ENCODE measurements at places on chromosomes 2 and 18.

DNA sequence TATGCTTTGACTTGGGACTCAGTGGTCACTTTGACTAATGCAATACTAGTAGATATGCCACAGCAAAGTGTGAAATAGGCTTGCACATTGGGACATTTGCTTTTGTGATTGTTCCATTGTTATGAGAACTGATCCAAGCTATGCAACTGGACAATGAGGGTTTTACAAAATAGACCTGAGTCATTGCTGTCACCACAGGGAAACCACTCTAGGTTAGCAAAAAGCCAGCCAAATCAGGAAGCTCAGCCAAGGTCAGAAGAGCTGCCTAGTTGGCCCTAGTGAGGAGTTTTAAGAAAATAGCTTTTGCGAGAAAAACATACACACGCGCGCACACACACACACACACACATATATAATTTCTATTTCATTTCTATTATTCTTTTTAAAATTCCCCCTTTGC lies 452.4 kb upstream of the CDH7 start:
- no peak for DNase-seq

GRCh38 chr2:40127146-40127545 lies 324.7 kb downstream of the SLC8A1 start:
- no peak for DNase-seq

DNA sequence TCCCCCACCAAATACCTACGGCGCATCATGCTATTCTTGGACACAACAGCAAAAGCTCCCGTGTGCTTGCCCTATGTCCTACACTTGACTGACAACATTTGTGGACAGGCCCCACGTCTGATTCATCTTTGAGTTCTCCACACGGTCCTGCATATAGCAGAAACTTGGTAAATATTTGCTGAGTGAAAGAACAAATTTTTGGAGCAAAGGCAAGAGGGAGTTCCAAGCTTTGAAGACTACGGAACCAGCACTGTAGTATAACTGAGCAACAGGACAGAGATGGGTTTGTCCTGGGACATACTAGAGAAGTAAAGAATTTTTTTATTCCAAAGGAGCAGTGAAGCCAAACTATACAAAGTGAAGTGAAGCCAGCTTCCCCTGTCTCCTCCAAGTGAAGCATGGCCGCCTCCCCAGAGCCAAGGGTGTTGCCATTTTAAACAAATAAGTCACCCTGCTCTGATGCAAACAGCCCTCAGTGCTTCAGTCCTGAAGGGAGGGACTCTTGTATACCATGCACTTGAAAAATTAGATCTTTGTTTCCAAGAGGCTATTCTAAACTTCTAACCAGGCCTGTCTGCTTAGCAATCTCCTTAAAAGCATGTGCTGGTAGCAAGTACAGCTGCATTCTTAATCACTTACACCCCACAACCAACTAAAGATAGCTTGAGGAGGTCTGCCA lies 35.9 kb downstream of the SPRED2 start:
- DNase-seq: no peak

DNA sequence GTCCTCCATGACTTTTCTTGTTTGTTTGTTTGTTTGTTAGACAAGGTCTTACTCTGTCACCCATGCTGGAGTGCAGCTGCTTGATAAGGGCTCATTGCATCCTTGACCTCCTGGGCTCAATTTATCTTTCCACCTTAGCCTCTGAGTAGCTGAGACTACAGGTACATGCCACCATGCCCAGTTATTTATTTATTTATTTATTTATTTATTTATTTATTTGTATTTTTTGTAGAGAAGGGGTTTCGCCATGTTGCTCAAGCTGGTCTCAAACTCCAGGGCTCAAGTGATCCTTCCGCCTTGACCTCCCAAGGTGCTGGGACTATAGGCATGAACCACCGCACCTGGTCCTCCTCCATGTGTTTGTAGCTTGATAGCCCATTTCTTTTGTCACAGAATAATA lies 37.9 kb downstream of the NBEAL1 start:
- no peak for DNase-seq

- no peak for DNase-seq
Observed at GRCh38 chr2:101038455-101039255, 36.6 kb downstream of the RPL31 start.

DNA sequence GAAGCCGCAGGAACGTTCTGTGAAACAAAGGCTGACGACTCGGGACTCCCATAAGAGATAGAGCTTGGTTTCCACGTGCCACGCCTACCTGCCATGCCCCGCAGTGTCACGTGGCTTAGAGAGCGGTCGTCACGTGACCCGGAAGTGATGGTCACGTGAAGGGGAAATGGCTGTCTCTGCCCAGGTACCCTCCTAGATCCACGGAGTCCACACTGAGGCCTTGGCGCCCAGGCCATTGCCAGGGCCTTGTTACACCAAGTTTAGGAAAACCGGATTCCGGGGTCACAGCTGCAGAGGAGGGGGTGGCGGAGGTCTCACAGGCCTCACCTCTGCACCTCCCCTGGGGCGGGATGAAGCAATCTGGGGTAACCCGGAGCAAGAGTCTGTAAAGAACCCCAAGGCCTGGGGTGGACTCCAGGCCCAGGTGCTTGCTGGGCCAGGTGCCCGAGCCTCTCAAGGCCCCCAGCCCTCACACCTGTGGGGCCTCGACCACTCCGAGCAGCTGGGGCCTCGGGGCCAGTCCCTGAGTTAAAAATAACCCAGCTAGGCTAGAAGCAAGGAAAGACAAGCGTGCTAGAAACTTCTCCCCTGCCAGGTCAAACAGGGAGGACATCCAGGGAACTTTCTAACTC lies 113.5 kb upstream of the ZNF236 start:
- no peak for DNase-seq

DNA sequence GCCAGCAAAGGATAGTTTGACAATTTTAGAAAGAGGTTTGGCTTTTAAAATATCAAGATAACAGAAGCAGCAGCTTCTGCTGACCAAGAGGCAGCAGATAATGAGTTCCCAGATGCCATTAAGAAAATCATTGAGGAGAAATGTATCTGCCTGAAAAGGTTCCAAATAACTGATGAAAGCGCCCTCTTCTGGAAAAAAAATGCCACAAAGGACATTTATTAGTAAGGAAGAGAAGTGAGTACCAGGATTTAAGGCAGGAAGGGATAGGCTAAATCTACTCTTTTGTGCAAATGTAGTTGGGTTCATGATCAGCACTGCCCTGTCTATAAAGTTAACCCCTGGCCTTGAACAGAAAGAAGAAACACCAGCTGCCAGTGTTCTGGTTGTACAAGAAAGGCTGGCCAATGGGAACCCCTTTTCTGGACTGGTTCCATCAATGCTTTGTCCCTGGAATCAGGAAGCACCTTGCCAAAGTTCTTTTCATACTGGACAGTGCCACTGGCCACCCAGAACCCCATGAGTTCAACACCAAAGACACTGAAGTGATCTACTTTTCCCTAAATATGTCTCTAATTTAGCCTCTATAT lies 40.6 kb downstream of the DHX57 start:
- DNase-seq: no peak

DNA sequence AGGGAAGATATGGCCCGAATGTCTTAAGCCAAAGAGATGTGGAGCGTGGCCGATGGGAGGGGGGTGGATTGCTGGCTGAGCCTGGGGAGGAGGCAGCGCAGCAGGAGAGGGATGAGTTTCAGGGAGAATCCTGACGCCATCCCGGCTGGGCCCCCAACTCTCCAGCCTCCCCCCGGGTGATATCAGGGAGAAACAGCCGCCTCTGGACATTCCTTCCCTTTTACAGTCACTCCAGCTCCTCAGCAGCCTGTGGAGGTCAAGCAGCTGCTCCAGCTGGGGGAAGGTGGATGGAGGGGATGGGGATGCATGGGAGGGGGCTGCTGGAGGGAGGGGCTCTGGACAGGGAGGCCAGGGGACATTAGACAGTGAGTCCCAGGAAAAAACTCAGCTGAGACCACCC lies 9.5 kb upstream of the DES start:
- no peak for DNase-seq

GRCh38 chr2:218393750-218394290 lies 5.8 kb upstream of the CTDSP1 start:
- DNase-seq: no peak

GRCh38 chr18:58662118-58662517 lies 9.1 kb upstream of the MALT1 start:
- no peak for DNase-seq

DNA sequence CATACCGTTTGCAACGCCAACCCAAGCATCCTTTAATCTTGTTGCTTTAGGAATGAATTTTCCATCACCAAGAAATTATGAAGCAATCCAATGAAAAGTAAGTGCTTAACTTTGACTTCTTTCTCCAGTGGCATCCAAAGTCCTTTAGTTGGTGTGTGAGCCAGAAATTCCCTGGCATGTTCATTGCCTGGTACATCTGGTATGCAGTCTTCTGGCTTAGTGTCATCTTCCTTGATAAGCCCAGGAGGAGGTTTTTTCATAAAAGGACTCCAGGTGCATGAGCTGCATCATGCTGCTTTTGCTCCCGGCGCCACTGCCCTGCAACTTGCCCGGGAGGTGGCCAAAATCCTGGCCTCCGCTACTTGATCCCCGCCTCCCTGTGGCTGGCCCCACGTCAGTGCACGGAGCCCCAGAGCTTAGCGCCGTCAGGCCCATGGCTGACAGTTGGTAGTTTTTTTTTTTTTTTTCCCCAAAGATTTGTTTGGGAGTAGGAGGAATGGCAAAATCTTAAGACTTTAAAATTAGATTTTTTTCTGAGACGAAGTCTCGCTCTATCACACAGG lies 58.7 kb downstream of the PUM2 start:
- no peak for DNase-seq

- no peak for DNase-seq
Observed at GRCh38 chr18:32259553-32259952, 69.7 kb downstream of the MEP1B start.

All from mesenteric fat pad (tissue), 1 donor.